NCI-H1105 (cell line): ENCODE measurements at places on chromosomes 1 and 21.

- DNase-seq = no peak
Observed at GRCh38 chr1:78298349-78298748, 192.4 kb upstream of the PTGFR start.

DNA sequence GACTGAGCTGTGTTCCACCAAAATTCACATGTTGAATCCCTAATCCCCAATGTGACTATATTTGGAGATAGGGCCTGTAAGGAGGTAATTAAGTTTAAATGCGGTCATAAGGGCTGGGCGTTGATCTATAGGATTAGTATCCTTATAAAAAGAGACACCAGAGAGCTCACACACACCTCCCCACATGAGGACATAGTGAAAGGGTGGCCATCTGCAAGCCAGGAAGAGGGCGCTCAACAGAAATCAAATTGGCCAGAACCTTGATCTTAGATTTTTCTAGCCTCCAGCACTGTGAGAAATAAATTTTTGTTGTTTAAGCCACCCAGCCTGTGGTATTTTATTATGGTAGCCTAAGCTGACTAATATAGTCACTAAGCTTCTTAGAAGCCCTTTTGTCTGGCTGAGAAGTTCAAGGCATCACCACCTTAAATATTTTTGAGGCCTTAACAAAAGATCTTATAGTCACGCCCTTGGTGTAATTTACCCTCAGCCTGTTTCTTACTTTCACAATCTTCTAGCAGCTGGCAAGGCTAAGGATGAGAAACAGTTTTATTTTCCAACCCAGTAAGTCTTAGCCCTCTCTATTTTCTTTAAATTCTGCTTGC, 28.8 kb downstream of the GORAB start:
- DNase-seq = no peak

DNA sequence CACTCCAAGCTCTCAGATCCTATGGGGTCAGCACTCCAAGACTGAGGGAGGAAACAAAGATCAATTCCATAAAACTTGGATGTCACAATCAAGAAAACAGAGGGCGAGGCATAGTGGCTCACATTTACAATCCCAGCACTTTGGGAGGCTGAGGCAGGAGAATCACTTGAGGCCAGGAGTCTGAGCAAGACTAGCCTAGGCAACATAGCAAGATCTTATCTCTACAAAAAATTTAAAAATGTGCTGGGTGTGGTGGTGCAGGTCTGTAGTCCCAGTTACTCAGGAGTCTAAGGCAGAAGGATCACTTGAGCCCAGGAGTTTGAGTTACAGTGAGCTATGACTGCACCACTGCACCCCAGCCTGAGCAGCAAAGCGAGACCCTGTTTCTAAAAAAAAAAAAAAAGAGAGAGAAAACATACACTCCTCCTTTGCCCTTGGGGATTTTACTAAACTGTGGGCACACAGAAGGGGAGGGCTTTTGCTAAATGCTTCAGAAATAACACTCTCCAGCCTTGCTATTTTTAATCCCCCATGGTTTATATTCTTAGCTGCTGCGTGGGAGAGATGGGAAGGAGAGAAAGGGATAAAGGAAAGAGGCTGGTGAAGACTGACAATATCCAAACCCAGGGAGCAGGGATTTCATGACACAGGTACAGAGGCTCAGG, 18.1 kb downstream of the ARHGEF2 start:
- DNase-seq = no peak

DNA sequence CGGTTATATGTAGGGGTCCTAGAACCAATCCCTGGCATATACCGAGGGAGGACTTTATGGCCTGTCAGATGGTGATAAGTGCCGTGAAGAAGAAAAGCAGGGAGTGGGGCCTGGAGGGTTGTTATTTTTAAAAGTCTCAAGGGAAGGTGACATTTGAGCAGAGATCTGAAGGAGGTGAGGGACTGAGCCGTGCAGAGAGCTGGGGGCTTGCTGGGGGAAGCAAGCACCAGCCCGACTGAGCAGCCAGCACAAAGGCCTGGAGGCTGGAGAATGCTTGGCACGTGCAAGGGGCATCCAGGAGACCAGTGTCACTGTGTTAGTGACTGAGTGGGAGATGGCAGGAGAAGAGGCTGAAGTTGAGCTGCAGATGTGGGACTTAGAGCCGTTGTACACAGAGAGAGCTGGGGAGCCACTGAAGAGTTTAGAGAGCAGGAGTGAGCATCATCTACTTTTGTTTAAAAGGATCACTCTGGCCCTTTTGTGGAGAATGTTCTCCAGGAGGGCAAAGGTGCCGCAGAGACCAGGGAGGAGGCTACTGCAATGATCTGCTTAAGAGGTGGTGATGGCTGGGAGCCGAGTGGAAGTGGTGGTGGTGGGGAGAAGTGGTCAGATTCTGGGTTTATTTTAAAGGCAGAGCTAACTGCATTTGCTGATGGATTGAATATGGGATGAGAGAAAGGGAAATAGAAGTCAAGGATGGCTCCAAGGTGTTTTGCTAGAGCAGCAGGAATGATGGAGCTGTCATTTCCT, 31.2 kb downstream of the PTPRU start:
- no peak for DNase-seq

GRCh38 chr1:59357645-59358320, 60.9 kb downstream of the FGGY start:
- no peak for DNase-seq

GRCh38 chr1:233045588-233045987, 95.2 kb downstream of the NTPCR start:
- no peak for DNase-seq

DNA sequence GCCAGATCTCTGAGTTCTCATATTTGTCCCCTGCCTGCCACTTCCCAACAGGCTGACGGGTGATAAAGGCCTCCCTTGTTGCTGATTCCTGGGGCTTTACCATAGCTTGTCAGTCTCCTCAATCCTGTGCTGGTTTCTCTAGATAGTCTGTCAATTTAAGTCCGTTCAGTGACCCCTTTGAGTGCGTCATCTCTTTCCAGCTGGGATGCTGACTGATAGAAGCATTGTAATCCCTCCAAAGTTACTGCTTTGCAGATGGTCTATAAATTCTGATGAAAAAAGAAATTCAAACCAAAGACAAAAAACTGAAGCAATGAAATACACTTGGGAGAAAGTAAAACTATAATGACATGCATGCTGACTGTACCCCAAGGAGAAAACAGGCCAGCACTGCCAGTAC, 28.3 kb downstream of the RHOU start:
- no peak for DNase-seq

DNA sequence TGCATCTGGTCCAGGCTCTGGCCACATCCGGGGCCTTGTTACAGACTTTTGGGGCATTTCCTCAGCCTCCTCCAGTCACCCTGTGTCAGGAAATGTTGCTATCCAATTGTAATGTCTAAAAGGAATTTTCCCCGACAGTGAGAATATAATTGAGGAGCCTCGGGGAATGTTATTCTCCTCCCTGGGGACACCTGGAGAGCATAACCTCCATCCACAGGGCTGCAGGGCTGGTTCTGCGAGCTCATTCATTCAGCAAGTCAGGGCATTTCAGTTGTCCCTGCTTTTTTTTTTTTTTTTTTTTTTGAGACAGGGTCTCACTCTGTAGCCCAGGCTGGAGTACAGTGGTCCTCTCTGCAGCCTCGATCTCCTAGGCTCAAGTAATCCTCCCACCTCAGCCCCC, 72.6 kb downstream of the MDM4 start:
- no peak for DNase-seq

DNA sequence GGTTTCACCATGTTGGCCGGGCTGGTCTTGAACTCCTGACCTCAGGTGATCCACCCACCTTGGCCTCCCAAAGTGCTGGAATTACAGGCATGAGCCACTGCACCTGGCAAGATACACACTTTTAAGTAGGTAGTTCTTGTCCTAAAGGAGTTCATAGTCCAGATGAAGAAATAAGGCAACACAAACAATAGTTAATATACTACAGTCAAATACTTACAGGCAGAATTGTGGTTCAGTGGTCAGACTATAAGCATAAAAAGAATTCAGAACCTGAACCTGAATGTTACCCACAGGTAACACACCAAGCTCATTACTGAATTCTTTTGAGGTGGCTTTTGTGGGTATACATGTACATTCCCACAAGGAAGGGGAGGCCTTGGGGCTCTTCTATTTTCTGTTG, 1.8 kb downstream of the SDHB start:
- no peak for DNase-seq

DNA sequence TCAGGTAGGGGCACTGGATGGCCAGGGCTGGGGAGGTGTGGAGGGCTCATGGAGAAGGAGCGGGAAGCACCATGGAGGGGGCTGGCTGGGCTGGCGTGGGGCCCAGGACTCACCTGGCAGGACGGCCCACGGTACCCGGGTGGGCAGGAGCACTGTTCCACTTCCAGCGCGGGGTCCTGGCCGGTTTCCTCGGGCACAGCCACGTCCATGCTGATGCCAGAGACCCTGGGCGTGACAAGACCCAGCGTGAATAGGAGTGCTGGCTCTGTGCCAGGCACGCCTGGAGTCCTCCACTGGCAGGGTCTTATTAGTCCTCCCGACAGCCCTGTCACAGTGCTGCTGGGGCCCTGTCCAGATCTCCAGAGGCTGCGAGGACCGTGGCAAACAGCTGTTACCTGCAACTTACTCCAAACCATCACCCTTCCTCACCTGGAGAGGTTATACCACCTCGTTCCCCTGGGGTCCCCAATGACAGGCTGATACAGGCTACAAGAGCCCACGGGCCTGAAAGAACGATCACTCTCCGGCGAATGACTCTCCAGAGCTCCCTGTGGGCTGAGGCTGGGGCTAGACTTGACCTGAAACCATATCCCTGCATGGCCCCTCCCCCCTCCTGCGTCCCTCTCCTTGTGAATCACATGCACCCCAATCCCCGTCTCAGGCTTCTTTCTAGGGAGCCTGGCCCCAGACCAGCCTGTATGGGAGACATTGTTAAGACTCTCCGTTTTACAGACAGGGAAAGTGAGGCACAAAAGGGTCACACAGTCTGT, 62.1 kb downstream of the HSPG2 start:
- peak; percentile 82 for DNase-seq

- DNase-seq = no peak
Observed at GRCh38 chr21:14613486-14614224, 67.5 kb upstream of the SAMSN1 start.

- no peak for DNase-seq
Observed at GRCh38 chr21:39961251-39961650, 94.0 kb downstream of the PCP4 start.

DNA sequence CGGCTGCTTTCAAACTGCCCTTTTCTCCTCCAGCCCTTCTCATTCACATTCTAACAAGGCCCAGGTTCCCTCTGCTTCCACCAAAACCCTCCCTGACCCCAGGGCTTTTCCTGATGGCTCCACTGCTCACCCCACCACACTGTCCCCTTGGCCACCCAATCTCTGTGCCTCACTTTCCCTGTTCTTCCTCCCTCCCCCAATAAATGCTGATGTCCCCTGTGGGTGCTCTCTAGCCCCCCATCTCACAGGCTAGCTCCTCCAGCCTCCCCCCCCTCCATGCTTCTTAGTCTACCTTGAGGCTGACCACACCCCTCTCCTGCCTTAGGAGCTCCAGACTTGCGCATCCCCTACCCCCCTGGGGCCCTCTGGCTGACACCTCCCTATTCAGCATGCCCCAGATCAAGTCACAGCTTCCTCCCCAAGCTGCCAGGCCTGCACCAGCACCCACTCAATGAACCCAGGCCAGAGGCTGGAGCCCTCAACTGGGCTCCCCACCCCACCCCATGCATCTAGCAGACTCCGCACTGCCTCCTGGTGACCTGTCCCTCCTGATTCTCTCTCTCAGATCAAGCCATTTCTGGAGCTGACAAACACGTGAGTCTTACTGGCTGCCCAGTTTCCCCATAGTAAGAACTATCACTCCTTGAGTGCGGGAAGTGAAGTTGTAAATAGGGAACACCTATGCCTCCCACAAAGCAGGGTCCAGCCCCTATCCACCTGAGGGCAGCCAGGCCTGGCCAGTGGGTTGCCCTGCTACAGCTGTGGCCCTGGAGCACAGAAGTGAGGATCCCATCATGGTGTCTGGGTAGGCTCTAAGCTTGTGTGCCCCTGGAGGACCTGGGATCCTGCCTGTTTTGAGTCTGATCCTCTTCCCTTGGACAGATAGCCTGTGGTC, 117.9 kb downstream of the DMRTB1 start:
- DNase-seq = no peak

- DNase-seq = no peak
Observed at GRCh38 chr1:26234644-26235370, 807 bp downstream of the CEP85 start.

- no peak for DNase-seq
Observed at GRCh38 chr1:41535276-41535675, 50.8 kb upstream of the EDN2 start.

DNA sequence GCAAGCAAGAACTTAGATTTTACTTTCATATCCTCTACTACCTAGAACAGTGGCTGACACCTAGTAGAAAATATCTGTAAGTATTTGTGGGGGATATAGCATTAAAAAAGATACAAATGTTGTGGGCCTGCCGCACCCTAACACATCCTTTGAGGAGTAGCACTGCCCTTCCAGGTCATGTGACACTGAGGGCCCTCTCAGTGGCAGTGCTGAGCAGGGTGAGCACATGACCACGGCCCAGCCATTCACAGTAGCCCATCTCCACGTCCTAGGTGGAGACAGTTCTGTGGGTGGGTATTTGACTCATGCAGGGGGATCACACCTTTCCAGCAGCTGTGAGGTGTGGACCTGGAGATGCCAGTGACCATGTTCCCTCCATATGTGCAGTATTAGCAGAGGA, 108.9 kb downstream of the OMA1 start:
- DNase-seq = no peak

- DNase-seq = no peak
Observed at GRCh38 chr21:39638281-39638680, 25.5 kb downstream of the B3GALT5 start.

DNA sequence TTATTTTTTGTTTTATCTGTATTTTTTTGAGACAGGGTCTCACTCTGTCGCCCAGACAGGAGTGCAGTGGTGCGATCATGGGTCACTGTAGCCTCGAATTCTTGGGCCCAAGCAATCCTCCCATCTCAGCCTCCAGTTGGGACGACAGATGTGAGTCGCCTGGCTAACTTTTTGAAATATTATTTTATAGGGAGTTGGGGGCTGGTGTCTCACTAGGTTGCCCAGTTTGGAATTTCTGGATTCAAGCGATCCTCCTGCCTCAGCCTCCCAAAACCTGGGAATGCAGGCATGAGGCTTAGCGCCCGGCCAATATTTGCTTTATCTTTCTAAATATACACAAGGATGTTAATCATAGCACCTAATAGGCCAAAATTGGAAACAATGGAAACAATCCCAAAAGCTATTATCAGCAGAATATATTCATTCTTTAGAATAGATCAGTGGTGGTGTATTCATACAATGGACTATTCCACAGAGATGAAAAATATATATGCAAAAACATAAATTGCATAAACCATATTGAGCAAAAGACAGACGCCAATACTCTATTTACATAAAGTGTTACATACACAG, 55.9 kb downstream of the DAP3 start:
- no peak for DNase-seq

GRCh38 chr1:83996621-83997020, 2.3 kb downstream of the TTLL7 start:
- no peak for DNase-seq
